Fibroblast of mammary gland (primary cell): ENCODE measurements at places on chromosomes 2 and 18.

DNA sequence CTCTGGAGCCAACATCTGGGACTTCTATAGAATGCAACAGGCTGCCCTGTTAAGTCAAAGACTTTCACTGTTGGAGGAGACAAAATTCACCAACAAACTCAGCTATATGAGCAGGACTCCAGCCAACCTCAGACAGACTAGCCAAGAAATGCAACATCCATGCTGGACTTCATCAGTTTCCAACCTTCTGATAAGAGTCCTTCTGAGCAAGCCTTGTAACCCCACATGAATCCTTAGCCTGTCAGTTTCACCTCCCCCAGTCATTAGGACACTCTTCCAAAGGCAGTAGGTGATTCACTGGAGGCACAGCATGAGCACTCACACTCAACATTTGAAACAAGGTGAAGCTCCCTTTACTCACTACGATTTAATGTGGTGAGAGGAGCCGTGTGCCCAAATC, 5.8 kb downstream of the TBC1D8 start:
- DNase-seq: peak; percentile 41

GRCh38 chr2:43486603-43487002, 109.2 kb downstream of the THADA start:
- peak; percentile 80 for DNase-seq

DNA sequence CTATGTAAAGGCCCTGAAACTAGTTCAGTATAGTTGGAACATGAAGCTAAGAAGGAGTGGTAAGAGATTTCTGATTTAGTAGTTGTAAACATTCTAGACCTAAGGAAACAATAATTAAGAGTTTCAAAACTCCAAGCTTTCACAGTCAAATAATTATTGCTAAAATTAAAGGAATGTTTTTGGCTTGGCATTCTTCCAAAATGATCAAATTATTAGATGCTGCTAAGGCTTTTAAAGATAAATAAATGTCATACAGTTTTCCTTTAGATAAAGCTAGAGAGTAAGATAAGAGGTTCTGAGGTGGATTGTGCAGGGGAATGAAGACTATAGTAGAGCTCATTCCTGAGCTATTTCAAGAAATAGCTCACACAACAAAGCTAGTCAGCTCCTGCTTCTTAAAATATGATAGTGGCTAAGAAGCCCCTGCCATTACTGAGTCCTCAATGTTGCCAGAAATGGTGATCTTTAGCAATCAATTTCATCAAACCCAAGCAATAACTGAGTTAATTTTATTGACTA, 45.3 kb downstream of the ZC3H15 start:
- DNase-seq: no peak

DNA sequence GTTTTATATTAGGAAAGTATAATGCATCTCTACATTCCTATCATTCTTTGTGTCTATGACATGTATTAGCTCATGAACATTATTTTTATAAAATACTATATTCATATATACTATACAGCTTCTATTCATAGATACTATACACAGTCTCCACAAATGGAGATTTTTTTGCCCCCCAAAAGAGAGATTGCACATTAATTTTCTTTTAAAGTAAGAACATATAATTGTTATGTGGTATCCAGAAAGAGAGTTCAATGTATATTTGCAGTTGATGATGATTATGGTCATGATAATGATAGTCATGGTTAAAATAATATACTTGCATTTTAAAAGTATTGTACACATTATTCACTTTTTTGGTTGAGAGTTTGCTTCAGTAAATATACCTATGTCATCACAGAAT, 445.3 kb downstream of the DSC3 start:
- no peak for DNase-seq

GRCh38 chr2:67215214-67216055, 181.7 kb upstream of the ETAA1 start:
- DNase-seq: peak; percentile 62

- no peak for DNase-seq
Measured at GRCh38 chr2:127047716-127048617, 59.0 kb downstream of the BIN1 start.

- DNase-seq: no peak
Measured at GRCh38 chr2:177332992-177333388, 59.6 kb upstream of the AGPS start.

- DNase-seq: no peak
Measured at GRCh38 chr2:39568116-39568515, 97.6 kb upstream of the TMEM178A start.

DNA sequence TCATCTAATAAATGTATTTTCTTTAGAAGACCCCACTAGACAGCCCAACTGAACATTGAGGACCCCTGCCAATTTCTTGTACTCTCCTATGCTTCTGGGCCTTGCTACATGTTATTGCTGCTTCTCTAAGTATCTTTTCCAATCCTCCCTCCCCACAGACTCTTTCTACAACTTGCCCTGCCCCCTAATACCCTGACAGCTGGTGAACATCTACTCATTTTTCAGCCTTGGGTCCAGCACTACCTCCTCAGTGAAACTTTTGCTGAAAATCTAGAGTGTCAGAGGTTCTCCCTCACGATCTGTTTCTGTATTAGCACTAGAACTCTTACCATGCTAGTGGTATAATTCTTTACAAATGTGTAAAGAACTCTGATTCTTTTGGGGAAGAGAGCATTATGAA, 106.8 kb upstream of the SIX3 start:
- DNase-seq: no peak
